Activated CD4-positive, alpha-beta memory T cell treated with anti-CD3 and anti-CD28 coated beads for 36 hours (primary cell): ENCODE measurements at places on chromosomes 4 and X. TPM values are rescaled to one million over a fixed set of nuclear protein-coding genes. Genes with fewer than 3 reads are reported as not detected.

DNA sequence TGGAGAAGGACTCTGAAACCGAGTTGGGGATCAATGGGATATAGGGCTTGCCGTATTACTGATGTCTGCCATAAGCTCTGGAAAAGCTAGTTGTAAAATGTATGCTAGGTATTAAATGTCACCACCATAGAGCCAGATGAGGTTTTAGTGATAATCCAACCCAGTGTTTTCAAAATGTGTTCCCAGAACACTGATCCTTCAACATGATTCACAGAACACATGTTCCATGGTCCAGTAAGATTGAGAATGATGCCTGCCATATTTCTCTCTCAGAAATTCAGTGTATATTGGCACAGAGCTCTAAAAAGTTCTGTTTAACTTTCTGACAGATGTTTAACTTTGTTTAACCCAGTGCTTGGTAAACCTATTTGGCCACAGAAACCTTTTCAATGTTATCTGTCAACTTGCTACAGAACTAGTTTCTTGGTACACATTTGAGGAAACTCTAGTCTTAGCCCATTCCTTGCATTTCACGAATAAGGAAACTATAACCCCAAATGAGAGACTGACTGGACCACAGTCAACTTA is 160.2 kb downstream of the PALLD start:
- H3K4me1 ChIP-seq = no peaks in the 10 kb centered on the region
- no peak overlapping the region for H3K4me3 ChIP-seq
- no peak overlapping the region for H3K27ac ChIP-seq
- DNase-seq = no peak
- no peaks in the 10 kb centered on the region for H3K36me3 ChIP-seq
- peaks cover 14% of the 10 kb centered on the region for H3K27me3 ChIP-seq

DNA sequence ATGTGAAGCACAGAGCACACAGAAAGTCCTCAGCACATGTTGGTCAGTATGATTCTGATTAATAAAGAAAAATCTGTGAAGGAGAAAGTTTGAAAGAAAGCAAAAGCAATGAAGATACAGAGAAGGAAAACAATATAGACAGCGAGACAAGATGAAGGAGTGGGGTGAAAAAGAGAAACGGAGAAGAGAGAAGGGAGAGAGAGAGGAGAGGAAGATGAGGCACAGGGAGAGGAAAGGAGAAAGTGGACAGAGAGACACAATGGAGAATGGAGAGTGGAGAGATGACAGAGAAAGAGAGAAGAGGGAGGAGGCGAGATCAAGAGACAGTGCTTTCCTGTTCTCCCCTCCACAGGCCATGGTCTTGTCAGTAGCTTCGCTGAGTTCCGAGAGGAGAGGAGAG is 3.9 kb upstream of the KCND1 start:
- no peak overlapping the region for H3K27ac ChIP-seq
- no peaks in the 10 kb centered on the region for H3K27me3 ChIP-seq
- no peak overlapping the region for H3K4me3 ChIP-seq
- no peak for DNase-seq
- peaks cover 20% of the 10 kb centered on the region for H3K36me3 ChIP-seq
- peaks cover 16% of the 10 kb centered on the region for H3K4me1 ChIP-seq

DNA sequence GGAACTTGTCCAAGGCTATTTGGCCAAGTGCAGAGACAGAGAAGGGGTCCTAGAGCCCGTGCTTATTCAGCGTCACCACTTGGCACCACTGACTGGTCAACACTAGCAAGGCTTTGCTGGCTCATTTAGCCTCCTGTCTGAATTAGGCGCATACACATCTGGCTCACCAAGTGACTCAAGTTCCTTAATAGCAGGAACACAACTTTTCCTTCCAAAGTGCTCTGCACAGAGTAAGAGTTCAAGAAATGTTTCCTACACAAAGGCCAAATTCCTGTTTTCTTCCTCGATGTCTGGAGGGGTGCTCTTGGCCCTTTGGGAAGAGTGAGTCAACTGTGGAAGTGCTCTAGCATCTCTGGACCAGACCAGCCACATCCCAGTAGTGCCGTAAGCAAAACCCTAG is 26.8 kb upstream of the CENPU start:
- DNase-seq = no peak
- peaks cover 14% of the 10 kb centered on the region for H3K4me1 ChIP-seq
- H3K27ac ChIP-seq = no peak overlapping the region

GRCh38 chr4:25984266-25984665 is 70.2 kb downstream of the SMIM20 start:
- no peaks in the 10 kb centered on the region for H3K27me3 ChIP-seq
- DNase-seq = no peak
- no peak overlapping the region for H3K4me3 ChIP-seq
- H3K36me3 ChIP-seq = no peaks in the 10 kb centered on the region

- no peak overlapping the region for H3K4me3 ChIP-seq
- no peak for DNase-seq
- H3K4me1 ChIP-seq = no peaks in the 10 kb centered on the region
- H3K27ac ChIP-seq = no peak overlapping the region
- H3K36me3 ChIP-seq = peaks cover 10% of the 10 kb centered on the region
Observed at GRCh38 chr4:98845960-98846359, 83.0 kb downstream of the EIF4E start.

The PDGFRA gene
- not detected for total RNA-seq

DNA sequence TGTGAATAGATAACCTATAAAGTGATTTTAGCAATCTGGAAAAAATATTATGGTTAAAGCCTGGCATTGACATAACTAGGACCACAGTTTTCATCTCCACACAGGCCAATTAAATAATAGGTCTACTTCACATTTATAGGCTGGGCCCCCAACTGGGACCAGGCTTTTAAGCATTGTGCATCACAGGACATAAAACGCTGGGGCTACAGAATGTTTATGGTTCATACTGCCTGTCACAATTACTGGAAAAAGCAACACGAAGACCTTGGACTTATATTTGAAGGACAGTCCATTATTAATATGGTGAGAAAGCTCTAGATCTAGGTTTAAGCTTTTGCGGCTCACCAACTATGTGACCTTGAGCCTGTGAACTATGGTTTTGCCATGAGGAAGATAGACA is 94.2 kb downstream of the MFAP3L start:
- H3K36me3 ChIP-seq = no peaks in the 10 kb centered on the region
- H3K27me3 ChIP-seq = peaks cover 4% of the 10 kb centered on the region
- H3K4me3 ChIP-seq = no peak overlapping the region
- DNase-seq = no peak

The PNCK gene
- not detected for total RNA-seq

GRCh38 chrX:4243759-4244158 is 530.3 kb upstream of the PRKX start:
- peaks cover 2% of the 10 kb centered on the region for H3K36me3 ChIP-seq
- no peaks in the 10 kb centered on the region for H3K27me3 ChIP-seq
- no peak overlapping the region for H3K27ac ChIP-seq
- peaks cover 4% of the 10 kb centered on the region for H3K4me1 ChIP-seq
- H3K4me3 ChIP-seq = no peak overlapping the region

The NWD2 gene
- total RNA-seq = not detected

- H3K27ac ChIP-seq = no peak overlapping the region
- no peaks in the 10 kb centered on the region for H3K36me3 ChIP-seq
Observed at GRCh38 chr4:92825256-92825655, 521.5 kb downstream of the GRID2 start.

DNA sequence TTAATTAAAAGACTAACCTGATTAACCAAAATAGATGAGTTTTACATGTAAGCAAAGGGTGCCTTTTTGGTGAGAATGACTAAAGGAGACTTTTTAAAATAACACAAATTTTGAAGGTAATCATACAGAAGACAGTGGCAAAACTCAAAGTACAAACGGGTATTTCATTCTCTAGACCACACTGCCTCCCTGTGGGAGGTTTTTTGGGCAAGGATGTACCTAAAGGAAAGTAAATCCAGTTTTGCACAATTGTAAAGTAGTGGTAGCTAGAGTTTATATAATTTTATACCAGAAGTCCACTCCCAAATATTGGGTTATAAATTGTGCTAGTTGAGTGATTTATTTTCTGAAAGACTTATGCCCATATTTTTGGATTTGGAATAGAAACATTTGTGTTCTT is 201.0 kb downstream of the PAPSS1 start:
- no peak overlapping the region for H3K27ac ChIP-seq
- no peaks in the 10 kb centered on the region for H3K36me3 ChIP-seq
- H3K4me1 ChIP-seq = no peaks in the 10 kb centered on the region
- H3K27me3 ChIP-seq = no peaks in the 10 kb centered on the region
- DNase-seq = no peak

The MFSD8 gene
- total RNA-seq = 13.0 TPM

DNA sequence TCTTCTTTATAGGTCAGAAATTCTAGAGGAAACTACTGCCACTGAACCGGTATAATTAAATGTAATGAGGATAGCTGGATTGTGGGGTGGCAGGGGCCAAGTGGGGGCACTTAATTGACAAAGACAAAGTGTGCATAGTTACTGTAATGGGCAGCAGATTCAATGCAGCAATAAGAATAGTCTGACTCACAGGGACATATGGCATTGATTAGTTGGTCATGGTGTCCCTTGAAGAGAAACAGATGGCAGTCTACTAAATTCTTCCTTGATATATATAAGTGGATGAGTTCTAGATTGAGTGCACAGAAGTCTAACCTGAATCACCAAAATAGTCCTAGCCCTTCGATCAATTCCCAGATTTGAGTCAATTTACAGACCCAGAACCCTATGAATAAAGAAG is 31.6 kb downstream of the ETDC start:
- H3K36me3 ChIP-seq = peaks cover 10% of the 10 kb centered on the region
- peaks cover 63% of the 10 kb centered on the region for H3K4me1 ChIP-seq
- DNase-seq = no peak
- no peaks in the 10 kb centered on the region for H3K27me3 ChIP-seq
- H3K27ac ChIP-seq = no peak overlapping the region

DNA sequence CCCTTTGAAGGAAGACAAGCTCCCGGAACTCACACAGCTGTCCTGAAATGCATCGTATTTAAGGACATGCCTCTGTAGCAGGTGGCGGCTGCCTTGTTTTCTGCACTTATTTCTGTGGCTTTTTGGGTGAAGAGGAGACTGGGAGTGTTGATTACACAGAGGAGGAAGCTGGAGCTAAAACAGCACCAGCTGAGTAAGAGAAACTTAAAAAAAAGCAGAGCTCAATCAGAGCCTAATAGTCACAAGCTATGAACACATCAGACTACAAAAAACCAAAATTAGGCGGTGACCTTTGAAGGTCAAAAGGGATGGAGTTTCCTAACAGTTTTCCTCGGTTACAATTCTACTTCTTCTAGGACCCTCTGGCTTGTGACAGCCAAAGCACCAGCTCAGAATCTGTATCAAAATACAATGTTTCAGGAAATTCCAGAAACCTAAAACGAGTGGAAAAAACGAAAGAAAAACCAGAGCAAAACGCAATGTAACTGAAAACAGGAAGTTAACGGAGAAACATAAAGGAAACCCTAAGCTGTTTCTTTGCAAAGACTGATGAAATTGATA is 13.5 kb downstream of the PRKX start:
- H3K27me3 ChIP-seq = no peaks in the 10 kb centered on the region
- peak overlapping the region; percentile 76 for H3K4me3 ChIP-seq
- H3K36me3 ChIP-seq = peaks cover 17% of the 10 kb centered on the region
- peaks cover 61% of the 10 kb centered on the region for H3K4me1 ChIP-seq
- H3K27ac ChIP-seq = peak overlapping the region; percentile 91

DNA sequence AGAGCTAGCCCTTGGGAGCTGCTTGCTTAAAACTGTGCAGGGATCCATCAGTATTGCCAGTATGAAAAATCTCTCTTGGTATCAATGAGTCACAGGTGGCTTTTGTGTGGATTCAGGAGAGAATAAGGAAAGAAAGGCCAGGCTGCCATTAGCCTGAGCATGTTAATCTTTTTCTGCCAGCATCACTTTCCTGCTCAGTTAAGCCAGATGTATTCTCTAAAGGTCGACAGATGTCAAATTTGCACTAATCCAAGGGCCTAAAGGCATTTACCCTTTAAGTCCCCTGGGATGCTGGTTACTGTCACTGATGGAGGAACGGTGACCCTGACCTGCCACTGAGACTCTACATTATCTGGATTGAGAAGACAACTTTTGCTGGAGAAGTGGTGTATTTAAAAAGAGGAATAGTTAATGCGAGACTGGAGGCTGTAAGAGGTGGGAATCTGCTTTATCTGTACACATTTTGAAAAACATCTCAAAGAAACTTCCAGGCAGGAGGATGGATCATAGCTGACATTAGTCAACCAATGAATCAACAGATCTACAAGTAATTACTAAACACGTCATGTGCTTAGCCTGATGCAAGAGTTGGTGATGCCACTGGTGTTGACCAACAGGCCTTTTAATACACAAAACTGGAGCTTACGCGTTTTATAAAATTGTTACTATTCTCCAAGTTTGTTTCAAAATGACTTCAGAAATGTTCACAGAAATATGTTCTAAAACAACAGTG is 241.4 kb upstream of the ANXA3 start:
- no peak for DNase-seq
- H3K27me3 ChIP-seq = peaks cover 6% of the 10 kb centered on the region
- no peak overlapping the region for H3K4me3 ChIP-seq
- no peaks in the 10 kb centered on the region for H3K36me3 ChIP-seq
- no peaks in the 10 kb centered on the region for H3K4me1 ChIP-seq

DNA sequence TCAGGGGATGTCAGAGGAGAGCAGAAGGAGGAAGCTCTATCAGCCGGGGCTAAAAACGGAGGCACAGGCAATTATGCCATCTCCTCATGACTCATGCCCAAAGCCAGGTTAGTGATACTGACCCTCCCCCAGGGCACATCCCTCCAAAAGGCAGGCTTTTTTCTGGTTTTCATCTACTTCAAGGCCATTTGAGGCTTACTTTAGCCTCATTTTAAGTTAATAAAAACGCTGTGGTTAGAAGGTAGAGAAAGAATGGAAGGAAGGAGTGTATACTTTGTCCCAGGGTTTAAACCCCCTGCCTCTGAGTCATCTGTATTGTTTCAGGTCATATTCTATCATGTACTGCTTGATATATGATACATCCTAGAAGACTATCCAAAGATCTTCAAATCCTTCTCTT is 89.7 kb upstream of the NDP start:
- no peak for DNase-seq
- H3K27me3 ChIP-seq = no peaks in the 10 kb centered on the region
- H3K36me3 ChIP-seq = no peaks in the 10 kb centered on the region
- H3K27ac ChIP-seq = no peak overlapping the region
- no peaks in the 10 kb centered on the region for H3K4me1 ChIP-seq
- no peak overlapping the region for H3K4me3 ChIP-seq

DNA sequence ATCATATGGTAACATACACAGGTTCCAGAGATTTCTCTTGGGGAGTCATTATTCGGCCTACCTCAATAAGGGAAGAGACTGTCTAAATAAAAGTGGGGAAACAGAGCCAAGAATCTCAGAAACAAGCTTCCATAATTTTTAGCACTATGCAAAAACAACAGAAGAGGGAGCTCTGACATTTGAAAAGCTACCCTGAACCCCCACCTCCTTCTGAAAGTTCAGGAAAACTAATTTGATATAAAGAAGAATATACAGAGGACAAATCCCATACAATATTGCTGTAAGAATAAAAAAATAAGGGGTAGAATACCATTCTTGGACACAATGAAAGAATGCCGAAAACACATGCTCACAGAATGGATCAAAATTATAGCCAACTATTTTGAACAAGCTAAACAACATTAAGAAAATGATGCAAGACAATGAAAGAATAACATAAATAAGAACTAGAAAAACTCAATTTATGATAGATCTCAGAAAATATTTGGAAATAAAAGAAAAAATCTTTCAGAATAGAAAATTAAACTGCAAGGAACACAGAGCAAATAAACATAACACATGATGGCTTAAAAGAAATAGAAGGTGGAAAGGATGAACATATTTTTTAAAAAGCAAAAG is 14.4 kb upstream of the ZNF41 start:
- H3K4me3 ChIP-seq = no peak overlapping the region
- no peaks in the 10 kb centered on the region for H3K27me3 ChIP-seq
- H3K27ac ChIP-seq = no peak overlapping the region
- H3K4me1 ChIP-seq = no peaks in the 10 kb centered on the region
- H3K36me3 ChIP-seq = no peaks in the 10 kb centered on the region
- no peak for DNase-seq
